Lung microvascular endothelial cell (primary cell): ENCODE measurements at places on chromosomes 5 and 9.

DNA sequence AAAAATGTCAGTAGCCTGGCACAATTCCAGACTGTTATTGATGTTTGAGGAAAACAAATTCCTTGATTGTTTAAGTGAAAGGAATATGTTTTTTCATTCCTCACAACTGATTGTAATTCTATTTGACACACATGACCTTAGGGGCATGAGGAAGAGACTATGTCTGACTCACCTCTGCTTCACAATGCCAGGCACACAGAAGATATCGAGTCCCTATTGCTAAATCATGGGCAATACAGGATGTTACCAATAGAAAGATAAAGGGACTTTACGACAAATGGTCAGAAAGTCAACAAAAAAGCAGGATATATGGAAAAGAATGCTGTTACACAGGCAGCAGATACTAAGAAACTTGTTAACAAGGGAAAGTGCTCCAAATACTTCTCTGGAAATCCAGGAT, 1903.5 kb downstream of the EFNA5 start:
- no peak for DNase-seq

GRCh38 chr5:74075501-74076484, 449.8 kb downstream of the ARHGEF28 start:
- DNase-seq = no peak

- DNase-seq = no peak
Measured at GRCh38 chr9:4820168-4820567, 27.4 kb downstream of the RCL1 start.

DNA sequence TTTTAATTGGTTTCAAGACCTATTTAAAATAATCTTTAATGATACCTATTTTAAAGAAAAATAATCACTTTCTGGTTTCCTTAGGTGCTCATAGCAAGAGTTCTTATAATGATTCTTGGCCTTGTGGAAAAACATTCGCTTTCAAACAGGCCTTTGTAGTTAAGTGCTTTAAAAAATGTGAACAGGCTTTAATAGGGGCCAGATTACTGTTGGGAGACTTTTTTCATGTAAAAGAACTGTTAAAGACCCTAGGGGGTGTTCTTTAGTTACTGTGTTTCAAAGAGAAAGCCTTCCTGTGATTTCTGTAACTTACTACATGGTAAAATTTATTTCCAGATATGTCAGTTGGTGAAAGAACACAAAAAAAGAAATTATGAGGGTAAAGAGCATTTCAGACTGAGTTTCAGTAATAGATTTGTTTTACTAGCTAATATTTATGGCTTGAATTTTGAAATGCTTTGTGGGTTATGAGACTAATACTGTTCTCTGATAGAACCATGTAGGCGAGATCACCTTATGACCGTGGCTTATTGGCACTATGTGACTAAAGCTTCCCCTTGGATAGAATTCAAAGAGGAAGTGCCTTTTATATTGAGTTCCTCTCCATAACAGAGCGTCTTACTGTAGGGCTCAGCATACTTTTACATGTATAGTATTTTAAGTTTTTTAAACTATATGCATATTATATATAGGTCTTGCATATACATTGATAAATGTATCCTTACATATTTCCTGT, 70.7 kb downstream of the CSNK1G3 start:
- DNase-seq = peak; percentile 72
